ENCODE measurements at places on chromosomes 2 and 18. TPM values are rescaled to one million over a fixed set of nuclear protein-coding genes. Genes with fewer than 3 reads are reported as not detected.

GNAL gene
- total RNA-seq: 0.15 TPM

COPS7B gene
- 15.5 TPM for total RNA-seq

ALLC gene
- total RNA-seq: not detected

TXNDC2 gene
- total RNA-seq: 1.6 TPM

RIT2 gene
- 0.37 TPM for total RNA-seq

CCDC88A gene
- total RNA-seq: 31.0 TPM

DUSP11 gene
- total RNA-seq: 41.4 TPM

ID2 gene
- 167 TPM for total RNA-seq

SLC40A1 gene
- total RNA-seq: 0.39 TPM

NETO1 gene
- not detected for total RNA-seq

ARHGAP25 gene
- total RNA-seq: 0.52 TPM

MXD1 gene
- 5.0 TPM for total RNA-seq

UGT1A8 gene
- total RNA-seq: not detected

MFSD2B gene
- not detected for total RNA-seq

CYS1 gene
- 0.79 TPM for total RNA-seq

IL1RN gene
- not detected for total RNA-seq

CDH19 gene
- total RNA-seq: not detected

ALPI gene
- total RNA-seq: not detected

AKAIN1 gene
- not detected for total RNA-seq

All from M059J (cell line).